ENCODE measurements at places on chromosomes 11 and 22.

DNA sequence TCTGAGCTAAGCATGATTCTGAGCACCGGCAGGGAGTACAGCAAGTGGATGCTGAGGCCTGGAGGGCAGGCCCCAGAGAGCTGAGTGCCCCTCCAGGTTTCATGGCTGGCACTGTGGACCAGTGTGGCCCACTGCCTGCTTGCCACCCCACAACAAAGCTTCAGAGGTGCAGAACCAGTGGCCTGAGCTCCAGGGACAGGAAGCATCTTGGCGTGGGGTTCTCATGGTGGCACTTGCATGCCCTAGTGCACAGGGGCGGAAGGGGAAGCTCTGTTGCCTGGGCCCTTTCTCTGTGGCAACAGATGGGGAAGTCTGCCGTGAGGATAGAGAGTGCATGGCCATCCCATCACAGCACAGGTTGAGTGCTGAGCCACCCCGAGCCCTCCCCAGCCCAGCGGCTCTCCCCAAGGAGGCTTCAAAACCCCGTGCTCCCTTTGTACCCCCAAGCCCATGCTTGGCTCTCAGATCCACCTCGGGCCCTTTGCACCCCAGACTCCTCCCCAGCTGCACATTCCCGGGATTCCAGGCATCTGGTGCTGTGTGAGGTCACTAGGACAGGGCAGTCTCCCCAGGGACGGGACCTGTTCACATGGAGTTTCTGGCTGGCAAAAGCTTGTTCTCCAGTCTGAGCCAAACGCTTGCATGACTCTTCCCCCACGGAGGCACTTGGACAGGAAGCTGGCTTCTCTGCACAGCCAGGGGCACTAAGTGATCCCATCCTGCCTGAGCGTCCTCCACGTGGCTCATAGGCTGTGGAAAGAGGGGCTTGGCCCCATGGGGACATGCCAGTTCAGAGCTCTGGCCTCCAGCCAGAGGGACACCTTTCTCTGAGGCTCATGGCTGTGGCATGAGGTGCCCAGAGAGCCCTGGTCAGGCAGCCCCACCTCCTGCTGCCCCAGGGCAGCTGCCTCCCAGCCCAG is 4.2 kb downstream of the SLC25A1 start:
- DNase-seq, result no peak

DNA sequence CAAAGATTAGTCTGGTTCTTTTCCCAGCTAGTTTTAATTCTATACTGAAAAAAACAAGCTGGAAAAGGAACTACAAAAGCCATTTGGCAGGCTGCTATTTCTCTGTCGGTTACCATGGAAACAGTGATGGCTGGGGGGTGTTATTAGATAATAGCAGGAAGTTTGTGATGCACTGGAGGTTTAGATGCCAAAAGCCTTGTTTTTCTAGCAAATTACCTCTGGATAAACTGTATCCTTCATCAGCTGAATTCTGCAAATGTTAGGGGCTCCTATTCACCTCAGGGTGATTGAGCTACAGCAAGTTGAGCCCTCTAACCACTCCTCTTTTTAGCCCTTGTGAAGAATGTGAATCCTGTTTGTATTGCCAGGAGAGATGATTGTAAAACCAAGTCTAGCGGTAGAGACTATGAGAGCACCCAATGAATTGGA is 25.2 kb downstream of the ALKBH3 start:
- peak; percentile 49 for DNase-seq

DNA sequence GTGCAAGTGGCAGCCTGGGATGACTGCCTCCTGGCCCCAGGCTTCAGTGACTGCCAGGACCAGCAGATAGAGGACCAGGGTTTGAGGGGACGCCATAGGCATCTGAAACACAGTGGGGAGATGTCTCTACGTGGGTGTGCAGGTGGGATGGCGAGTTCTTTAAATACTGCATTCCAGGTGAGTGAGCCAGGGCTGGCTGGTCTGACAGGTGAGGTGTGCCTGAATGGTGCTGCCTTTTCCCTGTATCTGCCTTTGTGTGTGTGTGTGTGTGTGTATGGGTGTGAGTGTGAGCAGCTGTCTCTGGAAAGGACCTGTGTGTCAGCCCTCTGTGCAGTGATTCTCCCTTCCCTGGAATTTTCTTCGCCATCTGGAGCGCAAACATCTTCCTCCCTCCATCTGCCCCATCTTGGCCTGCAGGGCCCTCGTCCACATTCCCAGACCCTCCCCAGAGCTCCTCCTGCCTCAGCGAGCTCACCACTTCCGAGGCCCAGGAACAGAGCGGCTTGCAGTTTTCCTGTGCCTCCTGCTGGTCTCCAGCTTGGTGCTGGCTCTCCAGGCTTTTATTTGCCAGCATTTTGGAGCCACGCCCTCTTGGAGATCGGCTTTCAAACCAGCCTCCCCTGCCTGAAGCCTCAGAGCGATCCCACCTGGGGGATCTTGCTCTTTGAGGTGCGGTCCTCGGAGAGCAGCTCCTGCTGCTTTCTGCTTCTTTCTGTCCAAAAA is at the start of gene GPHA2:
TSS of gene GPHA2 (minus strand) at position 535 of the 723 bp plus-strand sequence. CDS start at position 102, 433 bp downstream.
- DNase-seq, result peak; percentile 28

GRCh38 chr11:66346476-66347424 is 679 bp downstream of the B4GAT1 start:
- DNase-seq, result no peak

GRCh38 chr22:39926753-39927152 is 25.9 kb downstream of the GRAP2 start:
- no peak for DNase-seq

DNA sequence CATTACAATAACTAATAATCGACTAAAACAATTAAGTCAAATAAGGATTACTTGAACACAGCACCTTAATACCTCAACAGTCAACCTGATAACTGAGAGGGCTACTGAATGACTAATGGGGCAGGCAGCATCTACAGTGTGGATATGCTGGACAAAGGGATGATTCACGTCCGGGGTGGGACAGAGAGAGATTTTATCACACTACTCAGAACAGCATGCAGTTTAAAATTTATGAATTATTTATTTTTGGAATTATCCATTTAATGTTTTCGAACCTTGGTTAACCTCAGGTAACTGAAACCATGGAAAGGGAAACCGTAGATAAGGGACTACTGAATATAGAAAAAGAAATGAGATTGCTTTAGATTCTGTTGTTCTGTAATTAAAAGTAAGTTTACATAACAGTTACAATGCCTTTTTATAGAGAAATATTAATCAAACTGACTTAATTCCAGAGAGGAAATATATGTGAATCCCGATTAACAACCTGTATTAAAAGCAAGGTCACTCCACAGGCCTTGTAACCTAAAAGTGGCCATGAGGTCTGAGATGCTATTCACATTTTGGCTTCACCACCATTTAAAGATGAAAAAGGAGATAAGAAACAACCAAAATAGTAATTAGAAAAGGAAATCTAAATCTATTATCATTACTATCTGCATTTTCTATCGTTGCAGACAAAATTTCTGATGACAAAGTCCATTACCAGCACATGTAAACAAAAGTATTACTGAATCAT is 119.0 kb upstream of the TP53AIP1 start:
- no peak for DNase-seq

GRCh38 chr11:128904656-128905344 is 13.6 kb downstream of the KCNJ5 start:
- DNase-seq, result no peak

GRCh38 chr22:49261616-49262015 is 566.1 kb downstream of the BRD1 start:
- DNase-seq, result no peak

- no peak for DNase-seq
Observed at GRCh38 chr11:104366321-104366734, 202.4 kb upstream of the PDGFD start.
